Astrocyte of the spinal cord (primary cell): ENCODE measurements at places on chromosomes 3 and 15.

DNA sequence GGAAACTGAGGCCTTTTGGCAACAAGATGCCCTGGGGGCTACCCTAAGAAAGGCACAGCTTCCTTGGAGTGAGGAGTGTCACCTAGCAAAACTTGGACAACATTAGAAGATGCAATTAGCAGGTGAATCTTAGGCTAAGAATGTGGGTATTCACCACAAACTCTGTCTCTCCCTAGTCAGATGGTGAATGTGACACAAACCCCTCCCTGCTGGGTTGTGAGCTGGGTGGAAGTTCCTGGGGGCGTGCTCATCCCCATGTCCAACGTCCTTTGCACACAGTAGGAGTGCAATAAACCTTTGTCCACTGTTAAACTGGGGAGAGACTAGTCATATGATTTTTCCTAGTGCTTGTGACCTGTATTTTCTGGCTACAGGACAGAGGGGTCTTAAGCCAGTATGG lies 67.1 kb upstream of the SH3GL3 start:
- DNase-seq = no peak

DNA sequence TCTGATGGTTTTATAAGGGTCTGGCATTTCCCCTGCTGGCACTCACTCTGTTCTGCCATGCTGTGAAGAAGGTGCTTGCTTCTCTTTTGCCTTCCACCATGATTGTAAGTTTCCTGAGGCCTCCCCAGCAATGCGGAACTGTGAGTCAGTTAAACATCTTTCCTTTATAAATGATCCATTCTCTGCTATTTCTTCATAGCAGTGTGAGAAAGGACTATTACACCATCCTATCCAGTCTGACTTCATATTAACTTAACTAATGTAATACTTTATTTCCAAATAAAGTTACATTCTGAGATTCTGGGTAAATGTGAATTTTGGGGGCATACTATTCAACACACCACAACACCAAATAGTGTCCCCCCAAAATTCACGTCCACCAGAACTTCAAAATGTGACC lies 22.2 kb upstream of the MAP3K13 start:
- DNase-seq = no peak

DNA sequence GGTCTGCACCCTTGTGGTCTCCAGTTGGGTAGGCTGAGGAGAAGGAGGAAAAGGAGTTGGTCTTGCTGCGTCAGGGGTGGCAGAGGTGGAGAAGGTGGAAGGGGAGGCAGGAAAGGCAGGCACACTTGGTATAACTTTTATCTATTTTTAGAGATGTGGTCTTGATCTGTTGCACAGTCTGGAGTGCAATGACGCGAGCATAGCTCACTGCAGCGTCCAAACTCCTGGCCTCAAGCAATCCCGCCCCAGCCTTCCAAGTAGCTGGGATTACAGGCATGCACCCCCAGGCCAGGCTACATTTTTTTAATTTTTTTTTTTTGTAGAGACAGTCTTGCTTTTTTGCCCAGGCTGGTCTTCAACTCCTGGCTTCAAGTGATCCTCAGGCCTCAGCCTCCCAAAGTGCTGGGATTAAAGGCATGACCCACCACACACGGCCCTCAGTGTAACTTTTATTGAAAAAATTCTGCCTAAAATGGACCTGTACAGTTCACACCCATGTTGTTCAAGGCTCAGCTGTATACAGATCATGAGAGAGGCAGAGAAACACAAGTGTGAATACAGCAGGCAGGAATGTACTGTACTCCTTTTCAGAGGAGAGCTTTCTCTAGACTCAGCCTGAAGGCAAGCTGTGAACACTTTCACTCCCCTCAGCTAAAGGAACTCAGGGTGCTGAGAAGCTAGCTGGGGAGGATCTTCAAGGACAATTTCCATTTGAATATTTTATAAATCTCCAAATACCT lies 2.1 kb upstream of the RHOV start:
- DNase-seq = no peak

DNA sequence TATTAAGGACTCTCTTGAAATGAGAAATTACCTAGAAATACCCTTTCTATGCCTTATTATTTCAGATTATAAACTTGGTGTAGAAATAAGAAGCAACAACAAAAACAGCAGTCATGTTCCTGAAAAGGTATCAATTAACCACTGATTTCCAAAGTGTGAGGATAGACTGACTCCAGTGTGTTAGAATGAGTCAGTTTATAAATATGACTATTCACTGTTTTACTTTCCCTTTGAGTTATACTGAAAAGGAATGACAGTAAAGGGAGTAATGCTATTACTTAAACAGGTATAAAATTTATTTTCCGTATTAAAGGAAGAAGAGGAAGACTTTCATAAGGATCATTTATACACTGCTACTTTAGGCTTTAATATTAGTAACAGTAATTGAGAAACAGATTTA lies 12.9 kb downstream of the GMNC start:
- DNase-seq = no peak

GRCh38 chr15:96622714-96623113 lies 292.2 kb downstream of the NR2F2 start:
- DNase-seq = no peak

DNA sequence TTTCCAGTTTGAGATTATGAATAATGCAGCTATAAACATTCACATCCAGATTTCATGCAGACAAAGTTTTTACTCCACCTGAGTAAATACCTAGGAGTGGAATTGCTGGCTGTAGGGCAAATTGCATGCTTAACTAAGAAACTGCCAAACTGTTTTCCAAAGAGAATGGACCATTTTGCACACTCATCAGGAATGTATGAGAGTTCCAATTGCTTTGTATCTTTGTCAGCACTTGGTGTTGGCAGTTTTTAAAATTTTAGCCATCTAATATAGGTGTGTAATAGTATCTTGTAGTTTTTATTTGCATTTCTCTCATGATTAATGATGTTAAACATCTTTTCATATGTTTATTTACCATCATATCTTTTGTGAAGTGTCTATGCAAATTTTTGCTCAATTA lies 40.6 kb upstream of the TRIM59 start:
- no peak for DNase-seq

DNA sequence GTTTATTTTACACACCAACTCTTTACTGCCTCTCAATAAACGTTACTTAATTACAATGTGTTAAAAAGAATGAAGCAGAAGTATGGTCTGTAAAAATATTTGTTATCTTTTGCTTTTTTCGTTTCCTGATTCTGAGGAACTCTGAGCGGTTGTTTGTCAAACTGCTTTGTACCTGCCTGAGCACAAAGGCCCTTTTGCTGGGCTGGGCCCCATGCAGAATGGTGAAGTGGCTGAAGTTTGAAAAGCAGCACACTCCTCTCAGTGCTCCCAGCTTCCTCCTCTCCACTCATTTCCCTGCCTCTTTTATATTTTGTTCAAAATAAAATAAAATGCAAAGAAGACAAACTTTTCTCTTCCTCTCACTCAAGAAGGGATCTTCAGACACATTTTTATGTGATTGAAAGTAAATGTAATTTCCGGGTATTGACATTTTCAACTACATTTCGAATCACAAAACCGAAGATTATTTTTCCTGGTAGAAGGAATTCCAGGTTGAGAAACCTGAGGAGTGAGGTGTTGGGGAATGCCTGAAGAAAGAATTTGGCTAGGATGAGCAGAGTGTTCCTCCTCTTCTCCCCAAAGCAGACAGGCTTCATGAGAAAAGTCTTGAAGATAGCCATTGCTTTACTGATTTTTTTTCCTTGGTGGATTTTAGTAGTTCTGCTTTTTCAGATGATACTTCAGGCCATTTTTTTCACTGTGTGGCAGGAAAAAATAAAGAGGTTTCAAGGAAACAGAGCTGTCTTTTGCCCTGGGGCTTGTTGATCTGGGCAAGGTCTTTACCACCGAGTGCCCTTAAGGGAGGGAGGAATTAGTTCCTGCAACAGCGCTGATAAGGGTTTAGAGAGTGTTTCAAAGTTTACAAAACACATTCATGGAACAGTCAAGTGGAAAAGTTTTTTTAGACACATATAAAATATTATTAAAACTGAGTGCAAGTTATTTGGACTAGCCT lies 229.8 kb downstream of the NFKBIZ start:
- no peak for DNase-seq

DNA sequence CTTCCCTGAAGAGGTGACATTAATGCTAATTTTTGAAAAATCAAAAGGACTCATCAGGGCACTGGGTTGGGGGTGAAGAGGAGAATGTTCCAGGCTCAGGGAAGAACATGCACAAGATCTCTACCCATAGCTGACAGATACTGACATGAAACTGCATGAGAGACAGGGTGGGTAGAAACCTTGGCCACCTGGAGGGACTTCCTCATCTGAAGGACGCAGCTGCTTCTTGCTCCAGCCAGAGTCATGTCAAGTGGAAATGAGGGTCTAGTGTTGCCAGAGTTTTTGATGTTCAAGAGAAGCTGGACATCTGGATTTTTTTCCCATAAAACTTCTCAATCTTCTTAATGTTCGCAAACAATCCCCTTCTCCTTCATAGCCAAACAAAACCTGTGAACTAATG lies 29.7 kb downstream of the AMOTL2 start:
- no peak for DNase-seq

- DNase-seq = no peak
Observed at GRCh38 chr3:58214484-58215316, 3.9 kb upstream of the DNASE1L3 start.

DNA sequence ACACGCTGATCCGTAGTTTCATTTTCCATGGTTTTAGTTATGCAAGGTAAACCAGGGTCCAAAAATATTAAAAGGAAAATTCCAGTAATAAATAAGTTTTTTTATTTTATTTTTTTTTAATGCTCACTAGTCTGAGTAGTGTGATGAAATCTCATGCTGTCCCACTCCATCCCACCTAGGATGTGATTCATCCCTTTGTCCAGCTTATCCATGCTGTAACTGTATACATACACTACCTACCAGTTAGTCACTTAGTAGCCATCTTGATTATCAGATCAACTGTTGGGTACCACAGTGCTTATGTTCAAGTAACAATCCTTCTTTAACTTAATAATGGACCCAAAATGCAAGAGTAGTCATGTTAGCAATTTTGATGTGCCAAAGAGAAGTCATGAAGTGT lies 75.2 kb downstream of the ESYT3 start:
- DNase-seq = no peak

GRCh38 chr3:4888913-4889846 lies 90.1 kb upstream of the BHLHE40 start:
- DNase-seq = peak; percentile 14

DNA sequence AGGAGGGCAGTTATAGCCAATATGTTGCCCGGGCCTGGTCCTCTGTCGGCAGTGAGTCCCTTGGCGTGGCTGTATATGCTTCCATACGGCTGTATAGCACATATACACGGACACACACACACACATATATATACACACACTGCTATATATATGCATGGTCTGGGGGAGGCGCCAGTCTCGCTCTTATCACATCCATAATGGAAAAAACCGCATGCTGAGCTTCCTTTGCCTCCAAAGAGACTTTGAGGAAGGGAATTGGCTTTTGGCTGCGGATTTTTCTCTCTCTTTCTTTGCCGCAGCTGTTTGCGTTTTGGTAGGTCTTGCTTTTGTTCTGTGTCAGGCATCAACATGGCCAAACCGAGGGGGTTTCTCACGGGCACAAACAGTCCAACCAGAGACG lies 11.3 kb upstream of the TMEM115 start:
- no peak for DNase-seq

DNA sequence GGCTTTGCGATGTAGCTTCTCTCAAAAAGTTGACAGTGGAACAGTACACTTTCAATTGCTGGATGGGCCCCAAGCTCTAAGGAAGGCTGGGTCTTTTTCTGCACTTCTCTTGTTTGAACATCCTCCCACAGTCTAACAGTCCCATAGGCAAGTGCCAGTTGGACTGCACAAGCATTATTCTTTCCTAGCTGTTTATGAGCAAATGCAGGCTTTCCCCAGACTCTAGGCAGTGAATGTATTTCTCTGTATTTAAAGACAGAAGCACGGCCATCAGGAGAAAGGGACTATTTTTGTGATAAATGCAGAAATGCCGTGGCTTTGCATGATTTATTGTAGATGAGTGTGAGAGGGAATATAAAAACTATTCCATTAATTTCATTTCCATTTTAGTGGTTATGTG lies 539.3 kb upstream of the LMCD1 start:
- no peak for DNase-seq

GRCh38 chr3:50502584-50503423 lies 630 bp downstream of the CACNA2D2 start:
- DNase-seq = no peak

DNA sequence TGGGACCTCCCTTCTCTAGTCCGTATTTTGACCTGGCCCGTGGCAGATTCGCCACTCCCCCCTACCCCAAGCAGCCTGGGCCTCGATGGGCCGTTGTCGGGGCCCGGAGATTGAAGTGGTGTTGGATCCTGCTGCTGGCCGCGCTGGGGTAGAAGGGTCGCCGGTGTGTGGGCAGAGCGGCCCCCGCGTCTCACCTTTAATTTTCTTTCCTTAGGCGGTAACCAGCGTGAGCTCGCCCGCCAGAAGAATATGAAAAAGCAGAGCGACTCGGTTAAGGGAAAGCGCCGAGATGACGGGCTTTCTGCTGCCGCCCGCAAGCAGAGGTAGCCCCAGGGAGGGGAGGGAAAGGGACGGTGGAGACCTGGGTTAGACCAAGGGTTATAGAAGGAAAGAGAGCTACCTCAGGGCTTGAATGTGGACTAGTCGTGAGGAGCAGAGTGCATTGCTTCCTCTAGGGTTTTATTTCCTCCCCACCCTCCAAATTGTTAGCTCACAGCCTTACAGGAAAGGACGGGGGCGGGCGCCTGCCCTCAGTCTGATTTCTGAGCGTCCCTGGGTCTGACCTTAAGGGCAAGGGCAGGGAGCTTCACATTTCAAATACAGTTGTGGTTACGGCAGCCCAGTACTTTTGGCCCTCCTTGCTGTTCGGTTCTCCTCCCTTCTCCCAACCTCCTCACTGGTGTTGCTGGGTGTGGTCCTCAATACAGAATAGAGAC lies 799 bp downstream of the SERF2 start:
- DNase-seq = no peak

DNA sequence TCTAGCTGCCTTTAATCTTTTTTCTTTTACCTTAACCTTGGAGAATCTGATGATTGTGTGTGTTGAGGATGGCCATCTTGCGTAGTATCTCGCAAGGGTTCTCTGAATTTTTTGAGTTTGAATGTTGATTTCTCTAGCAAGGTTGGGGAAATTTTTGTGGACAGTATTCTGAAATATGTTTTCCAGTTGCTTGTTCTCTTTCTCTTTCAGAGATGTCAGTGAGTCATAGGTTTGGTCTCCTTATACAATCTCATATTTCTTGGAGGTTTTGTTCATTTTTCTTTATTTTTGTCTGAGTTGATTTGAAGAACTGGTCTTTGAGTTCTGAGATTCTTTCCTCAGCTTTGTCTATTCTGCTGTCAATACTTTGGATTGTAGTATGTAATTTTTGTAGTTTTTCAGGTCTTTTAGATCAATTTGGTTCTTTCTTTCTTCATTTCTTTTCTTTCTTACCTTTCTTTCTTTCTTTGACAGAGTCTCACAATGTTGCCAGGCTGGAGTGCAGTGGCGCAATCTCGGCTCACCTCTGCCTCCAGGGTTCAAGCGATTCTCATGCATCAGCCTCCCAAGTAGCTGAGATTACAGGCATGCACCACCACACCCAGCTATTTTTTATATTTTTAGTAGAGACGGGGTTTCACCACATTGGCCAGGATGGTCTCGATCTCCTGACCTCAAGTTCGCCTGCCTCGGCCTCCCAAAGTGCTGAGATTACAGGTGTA lies 366.4 kb upstream of the RASGRP1 start:
- peak; percentile 43 for DNase-seq

GRCh38 chr3:171013822-171014748 lies 12.4 kb downstream of the SLC2A2 start:
- no peak for DNase-seq
